ENCODE measurements at places on chromosomes 12 and 14.

DNA sequence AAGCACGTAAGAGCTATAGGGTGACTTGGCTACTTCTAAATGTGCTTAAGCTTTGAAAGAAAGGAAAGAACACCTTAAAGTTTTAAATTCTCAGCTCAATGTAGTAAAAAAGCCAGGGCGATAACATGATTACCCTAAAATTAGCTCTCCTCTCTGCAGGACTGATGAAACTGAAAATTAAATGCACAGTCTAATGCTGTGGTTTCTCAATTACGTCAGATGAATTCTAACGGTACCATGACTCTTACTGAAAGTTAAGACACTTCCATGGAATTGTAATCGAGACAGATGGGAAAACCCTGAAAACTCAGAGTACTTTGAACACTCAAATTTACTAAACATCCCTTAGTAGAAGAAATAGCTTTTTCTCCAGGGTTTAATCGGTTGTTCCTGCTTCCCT is 25.9 kb upstream of the PRKD1 start:
- DNase-seq: no peak

DNA sequence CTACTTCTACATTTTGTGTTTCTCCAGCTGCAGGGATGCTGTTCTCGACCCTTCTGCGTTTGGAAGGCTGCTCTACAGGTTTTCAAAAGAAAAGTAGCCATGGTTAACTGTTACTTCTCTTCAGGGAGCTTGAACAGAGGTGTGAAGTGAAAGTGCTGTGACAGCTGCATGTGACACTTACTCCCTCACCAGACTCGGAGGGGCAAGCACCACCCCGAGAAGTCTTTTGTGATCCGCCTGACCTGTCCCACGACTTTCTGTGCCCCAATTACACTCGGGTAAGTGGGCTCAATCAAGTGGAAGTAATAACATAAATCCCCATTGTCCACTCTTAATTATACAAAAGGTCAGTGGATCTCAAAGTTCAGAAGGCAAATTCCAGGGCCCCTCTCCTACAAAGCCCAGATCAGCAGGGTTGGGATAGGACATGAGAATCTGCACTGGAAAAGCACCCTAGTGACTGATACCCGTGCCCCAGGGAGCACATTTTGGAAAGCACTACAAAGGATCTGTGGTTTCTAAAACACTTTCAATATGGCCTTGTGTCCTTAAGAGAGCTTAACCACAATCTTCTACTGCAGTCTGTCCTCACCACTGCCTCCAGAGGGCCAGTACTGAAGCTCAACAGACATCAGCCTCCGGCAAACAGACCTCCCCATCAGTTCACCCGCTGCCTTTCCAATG is 11.5 kb downstream of the FICD start:
- DNase-seq: no peak

- no peak for DNase-seq
Observed at GRCh38 chr12:76940671-76941445, 62.0 kb upstream of the CSRP2 start.

GRCh38 chr12:5280086-5280485 is 151.8 kb upstream of the NTF3 start:
- DNase-seq: no peak

GRCh38 chr14:34049790-34050189 is 98.9 kb upstream of the EGLN3 start:
- no peak for DNase-seq

- no peak for DNase-seq
Observed at GRCh38 chr12:3975652-3976051, 102.5 kb upstream of the PARP11 start.

- no peak for DNase-seq
Observed at GRCh38 chr14:51954031-51954430, 35.3 kb upstream of the RTRAF start.

- no peak for DNase-seq
Observed at GRCh38 chr12:56124133-56124532, 3.9 kb upstream of the ESYT1 start.

DNA sequence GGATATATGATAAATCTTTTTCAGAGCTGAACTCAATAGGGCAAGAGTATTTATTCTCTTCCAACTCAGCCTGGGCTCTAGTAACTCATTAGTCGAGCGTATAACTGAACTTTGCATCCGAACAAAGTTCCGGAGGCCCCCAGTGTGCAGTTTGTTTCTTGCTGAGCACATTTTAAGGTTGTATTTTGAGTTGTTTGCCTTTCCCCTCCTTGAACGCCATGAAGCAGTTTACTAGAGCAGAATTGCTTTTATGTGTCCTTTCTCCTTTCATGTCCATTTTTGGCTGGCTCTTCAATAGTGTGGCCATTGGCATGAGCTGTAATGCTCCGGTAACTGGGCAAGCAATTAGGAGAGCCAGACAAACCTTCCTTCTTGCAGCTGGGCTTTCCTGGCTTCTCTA is 105.3 kb downstream of the WIF1 start:
- DNase-seq: no peak

DNA sequence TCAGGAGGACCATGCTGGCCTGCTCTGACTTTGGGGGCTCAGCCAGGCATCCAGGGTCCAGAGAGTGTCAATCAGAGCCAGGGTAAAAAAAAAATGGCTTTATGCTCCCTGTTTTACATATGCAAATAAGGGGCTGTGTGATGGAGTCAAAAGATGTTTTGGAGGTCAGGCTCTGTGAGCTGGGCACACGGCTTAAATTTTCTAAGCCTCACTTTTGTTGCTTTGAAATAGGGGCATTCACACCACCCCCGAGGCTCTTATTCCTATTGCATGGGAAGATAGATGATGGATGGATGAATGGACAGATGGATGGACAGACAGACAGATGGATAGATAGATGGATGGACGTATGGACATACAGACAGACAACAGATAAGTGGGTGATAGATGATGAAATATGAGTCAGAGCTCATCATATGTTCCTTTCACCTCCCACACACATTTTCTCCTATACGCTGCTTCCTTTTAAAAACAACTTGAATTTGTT is 42.7 kb downstream of the RIN3 start:
- no peak for DNase-seq

DNA sequence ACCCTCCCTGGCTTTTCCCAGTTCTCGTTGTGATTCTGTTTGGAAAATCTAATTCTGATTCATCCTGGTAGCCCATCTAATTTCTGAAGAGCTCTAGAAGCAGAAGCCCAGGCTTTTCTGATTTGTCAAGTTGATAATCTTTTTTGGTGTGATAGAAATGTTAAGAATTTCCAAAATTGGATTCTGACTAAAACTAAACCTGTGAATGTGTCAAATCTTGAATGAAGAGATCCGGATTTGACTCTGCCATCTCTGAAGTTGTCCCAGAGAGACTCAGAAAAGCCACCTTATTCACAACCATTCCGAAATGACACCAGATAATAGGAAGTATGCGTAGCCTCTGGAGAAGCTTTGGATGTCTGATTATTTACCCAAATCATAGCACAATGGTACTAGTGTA is 12.8 kb upstream of the CISTR start:
- DNase-seq: no peak

GRCh38 chr12:5565933-5566599 is 134.2 kb downstream of the NTF3 start:
- no peak for DNase-seq

DNA sequence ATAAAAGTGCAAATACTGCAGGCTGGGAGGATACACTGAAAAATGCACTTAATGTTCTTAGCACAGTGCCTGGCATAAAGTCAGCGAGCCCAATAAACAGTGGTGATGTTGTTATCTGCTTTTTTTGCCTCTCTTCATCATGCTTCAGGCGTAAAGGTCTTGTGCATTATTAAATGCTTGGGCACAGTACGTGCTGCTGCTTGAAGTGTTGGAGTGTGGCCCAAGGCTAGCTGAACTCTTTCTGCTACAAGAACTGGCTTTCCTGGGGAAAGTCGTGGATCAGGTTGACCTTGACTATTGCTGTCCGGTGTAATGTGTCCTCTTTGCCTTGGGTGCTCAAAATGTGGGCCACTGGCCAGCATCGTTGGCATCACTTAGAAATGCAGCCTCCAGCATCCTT is 43.0 kb downstream of the SMOC1 start:
- no peak for DNase-seq

- DNase-seq: no peak
Observed at GRCh38 chr14:40576880-40577478, 1029.7 kb upstream of the LRFN5 start.

All from activated CD4-positive, alpha-beta T cell treated with anti-CD3 and anti-CD28 coated beads for 1 hour (primary cell).